ENCODE measurements at places on chromosomes 2 and 18. TPM values are rescaled to one million over a fixed set of nuclear protein-coding genes. Genes with fewer than 3 reads are reported as not detected.

DNA sequence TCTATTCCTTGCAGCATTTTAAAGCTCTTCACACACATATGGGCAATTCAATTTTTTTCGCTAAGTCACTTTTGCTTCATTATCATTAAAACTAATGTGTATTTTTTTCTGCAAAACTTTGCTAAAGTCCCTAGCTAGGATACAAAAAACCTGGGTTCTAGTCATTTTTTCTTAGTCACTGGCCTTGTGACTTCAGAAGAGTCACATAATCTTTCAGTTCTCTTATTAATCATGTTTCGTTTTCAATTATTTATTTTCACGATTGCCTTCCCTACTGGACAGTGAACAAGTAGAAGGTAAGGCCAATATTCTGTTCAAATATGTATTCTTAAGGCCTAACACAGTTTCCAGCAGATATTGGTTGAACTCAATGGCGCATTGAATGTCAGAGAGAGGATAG is 60.9 kb upstream of the CYRIA start:
- no peak for DNase-seq

DNA sequence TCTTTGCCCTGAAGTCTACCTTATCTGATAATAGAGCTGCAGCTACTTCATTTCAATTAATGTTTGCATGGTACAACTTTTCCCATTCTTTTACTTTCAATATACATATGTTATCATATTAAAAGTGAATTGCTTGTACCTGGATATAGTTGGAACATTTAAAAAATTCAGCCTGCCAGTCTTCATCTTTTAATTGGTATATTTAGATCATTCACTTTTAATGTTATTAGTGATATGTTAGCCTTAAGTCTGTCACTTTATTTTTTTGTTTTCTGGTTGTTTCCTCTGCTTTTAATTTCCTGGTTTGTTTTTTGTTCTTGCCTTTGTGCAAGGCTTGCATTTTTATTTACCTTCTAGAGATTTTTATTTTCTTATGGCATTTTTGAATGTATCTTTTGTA is 158.2 kb downstream of the GALNT1 start:
- no peak for DNase-seq

The YES1 gene
- total RNA-seq, result 71.6 TPM

DNA sequence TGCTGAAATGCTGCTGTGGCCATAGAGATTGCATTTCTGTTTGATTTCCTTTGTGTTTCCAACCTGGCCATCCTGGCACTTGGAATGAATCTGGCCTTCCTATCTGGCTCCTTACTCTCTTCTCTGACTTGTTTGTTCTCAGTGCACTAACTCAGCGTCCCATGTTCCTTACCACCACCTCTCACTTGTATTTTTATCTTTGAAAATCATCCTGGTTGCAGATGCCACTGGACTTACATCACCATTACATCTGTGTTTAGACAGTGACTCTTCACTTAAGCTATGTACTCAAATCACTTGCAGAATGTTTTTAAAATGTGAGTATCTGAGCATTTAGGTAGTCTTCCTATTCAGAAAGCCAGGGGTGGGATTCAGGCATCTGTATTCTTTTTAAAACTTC is 239.5 kb downstream of the WDR7 start:
- peak; percentile 81 for DNase-seq

- DNase-seq, result no peak
Measured at GRCh38 chr2:203565076-203565475, 30.0 kb upstream of the RAPH1 start.

DNA sequence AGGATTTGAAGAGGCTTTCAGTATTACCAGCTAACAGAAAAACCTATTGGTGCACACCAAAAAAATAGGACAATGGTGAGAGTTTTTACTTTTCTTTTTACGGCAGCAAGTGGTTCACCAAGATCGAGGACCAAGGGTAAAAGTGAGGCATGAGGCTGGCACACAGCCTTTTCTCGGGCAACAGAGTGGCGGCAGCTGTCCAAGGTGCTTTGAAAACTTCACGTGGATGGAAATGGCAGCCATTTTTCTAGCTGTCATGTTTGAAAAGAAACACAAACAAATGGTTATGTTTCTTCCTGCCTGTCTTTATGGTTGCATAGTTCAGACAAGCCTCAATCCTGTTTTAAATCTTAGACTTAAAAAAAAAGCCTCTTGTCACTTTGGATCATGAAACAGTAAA is 812.5 kb upstream of the CHAC2 start:
- no peak for DNase-seq

DNA sequence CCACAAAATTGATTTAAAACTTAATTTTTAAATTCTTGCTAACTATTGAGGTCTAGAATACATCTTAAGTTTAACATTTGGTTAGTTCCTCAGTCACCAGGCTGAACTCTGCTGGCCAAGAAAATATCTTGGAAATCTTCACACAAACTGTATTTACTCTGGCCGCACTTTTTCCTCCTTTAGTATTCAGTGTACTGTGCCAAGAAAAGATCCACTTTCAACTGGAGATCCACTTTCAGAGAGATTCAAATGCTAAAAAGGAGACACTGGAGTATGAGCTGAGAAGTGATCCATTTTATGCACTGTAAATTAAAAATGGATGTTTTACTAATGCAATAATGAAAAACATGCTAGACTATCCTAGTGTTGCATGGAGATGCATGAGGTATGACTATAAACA is 98.1 kb downstream of the ANTXR1 start:
- DNase-seq, result no peak

- no peak for DNase-seq
Measured at GRCh38 chr2:39140322-39140847, 19.5 kb upstream of the SOS1 start.

- no peak for DNase-seq
Measured at GRCh38 chr2:184444217-184444616, 154.1 kb upstream of the ZNF804A start.

- DNase-seq, result no peak
Measured at GRCh38 chr2:206978746-206979145, 39.4 kb downstream of the CPO start.

- DNase-seq, result no peak
Measured at GRCh38 chr2:155033652-155034051, 335.2 kb downstream of the KCNJ3 start.

- DNase-seq, result no peak
Measured at GRCh38 chr2:55985406-55985805, 61.8 kb upstream of the EFEMP1 start.

The PLCD4 gene
- total RNA-seq, result 4.0 TPM

- no peak for DNase-seq
Measured at GRCh38 chr2:209523867-209524266, 100.0 kb downstream of the MAP2 start.

The PXDN gene
- 96.5 TPM for total RNA-seq

GRCh38 chr2:241931084-241931975 is 61.8 kb downstream of the RTP5 start:
- no peak for DNase-seq

DNA sequence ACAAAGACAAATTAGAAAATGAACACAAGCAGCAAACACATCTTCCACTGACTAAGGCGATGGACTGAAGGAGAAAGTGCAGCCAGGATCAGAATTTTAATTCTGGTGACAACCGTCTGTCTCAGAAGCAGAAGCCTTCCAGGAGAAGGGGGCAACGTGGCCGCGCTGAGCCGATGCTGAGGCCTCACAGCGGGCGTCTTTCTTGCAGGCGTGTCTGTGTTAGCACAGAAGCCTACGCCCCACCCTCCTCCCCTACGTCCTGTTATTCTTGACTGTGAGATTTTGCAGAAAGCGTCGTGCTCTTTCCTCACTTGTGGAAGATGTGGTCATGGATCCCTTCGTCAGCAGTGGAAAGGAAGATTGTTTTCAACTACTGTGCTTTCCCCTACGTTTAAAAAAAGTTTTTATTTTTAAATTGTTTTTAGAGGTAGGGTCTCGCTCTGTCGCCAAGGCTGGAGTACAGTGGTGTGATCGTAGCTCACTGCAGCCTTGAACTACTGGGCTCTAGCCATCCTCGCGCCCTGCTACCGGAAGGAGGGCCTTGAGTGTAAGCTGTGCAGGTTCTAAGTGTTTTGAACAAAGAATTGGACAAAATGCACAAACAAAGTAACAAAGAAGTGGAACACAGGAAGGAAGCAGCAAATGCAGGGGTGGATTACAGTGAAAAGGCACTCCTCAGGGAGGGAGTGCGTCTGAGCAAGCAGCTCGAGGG is 422.0 kb downstream of the GALR1 start:
- no peak for DNase-seq

GRCh38 chr2:71798266-71799012 is 345.1 kb downstream of the DYSF start:
- DNase-seq, result no peak

- DNase-seq, result peak; percentile 41
Measured at GRCh38 chr2:56191617-56192016, 7.8 kb downstream of the CCDC85A start.

GRCh38 chr2:174764280-174765255 is at the start of gene CHRNA1:
Gene CHRNA1, minus strand, starts transcription at chr2:174764472. Its CDS starts 78 bp downstream, at chr2:174764394.
- no peak for DNase-seq

DNA sequence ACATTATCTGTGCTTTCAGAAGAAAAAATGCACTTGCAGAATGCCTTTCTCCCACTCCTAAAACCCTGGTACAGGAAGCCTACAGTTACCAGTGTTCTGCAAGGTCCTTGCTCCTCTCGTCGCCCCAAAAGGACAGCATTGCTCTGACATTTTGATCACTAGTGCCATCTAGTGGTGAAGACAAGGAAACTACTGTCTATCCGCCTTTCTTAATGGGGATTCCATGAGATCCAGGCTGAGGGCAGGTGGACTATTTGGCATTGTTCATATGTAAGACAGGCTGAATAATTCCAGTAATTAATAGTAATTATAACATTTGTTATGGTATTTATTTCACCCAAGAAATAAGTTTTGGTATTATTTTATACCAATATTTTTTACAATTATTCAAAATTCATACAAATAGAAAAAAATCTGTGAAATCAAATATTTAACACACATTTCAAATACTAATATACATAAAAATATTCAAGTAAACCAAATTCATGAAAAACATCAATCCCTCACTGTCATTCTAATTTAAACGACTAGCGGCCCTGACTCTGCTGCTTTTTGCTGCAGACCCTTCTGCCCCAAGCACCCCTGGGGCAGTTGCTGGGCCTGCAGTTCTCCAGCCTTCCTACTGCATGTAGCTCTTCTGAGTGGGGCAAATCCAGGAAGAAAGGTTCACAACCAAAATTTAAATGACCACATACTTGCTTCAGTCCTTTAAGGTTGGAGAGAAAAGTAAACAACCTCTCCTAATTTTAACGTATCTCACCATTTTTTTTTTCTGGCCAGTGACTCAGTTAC is 19.0 kb downstream of the TPGS2 start:
- peak; percentile 55 for DNase-seq

The RFTN2 gene
- total RNA-seq, result not detected

DNA sequence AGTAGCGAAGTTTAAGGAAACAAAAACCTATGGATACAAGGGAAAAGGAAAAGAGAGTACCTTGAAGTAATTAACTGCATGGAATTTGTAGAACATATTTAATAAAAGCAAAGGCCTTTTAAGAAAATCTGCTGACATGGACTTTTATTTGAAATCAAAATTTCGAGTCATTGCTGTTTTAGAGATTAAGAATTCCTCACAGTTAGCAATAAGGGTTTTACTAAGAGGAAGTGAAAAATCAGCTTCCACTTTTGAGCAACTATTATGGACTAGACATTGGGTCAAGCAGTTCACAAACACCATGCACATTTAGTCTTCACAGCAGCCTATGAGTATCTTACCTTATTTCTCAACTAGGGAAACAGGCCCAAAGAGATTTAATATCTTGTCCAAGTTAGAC is 876.3 kb downstream of the BCL11A start:
- no peak for DNase-seq

GRCh38 chr2:229089776-229090175 is 181.3 kb downstream of the PID1 start:
- no peak for DNase-seq

Measured in foreskin keratinocyte (primary cell).